ENCODE measurements at places on chromosomes 3 and 15. TPM values are rescaled to one million over a fixed set of nuclear protein-coding genes. Genes with fewer than 3 reads are reported as not detected.

Gene GNAT1
- total RNA-seq: not detected

Gene SCG5
- 100 TPM for total RNA-seq

Gene ANKDD1A
- total RNA-seq: 15.3 TPM

Gene TTLL13
- not detected for total RNA-seq

Gene KBTBD13
- total RNA-seq: not detected

Gene GOLGA6B
- total RNA-seq: not detected

Gene VWA5B2
- total RNA-seq: 1.3 TPM

Measured in smooth muscle cell of the coronary artery (primary cell).